ENCODE measurements at places on chromosomes 7 and 10.
A peak's percentile ranks its signal among the peaks of the same experiment; 100 is the strongest.

DNA sequence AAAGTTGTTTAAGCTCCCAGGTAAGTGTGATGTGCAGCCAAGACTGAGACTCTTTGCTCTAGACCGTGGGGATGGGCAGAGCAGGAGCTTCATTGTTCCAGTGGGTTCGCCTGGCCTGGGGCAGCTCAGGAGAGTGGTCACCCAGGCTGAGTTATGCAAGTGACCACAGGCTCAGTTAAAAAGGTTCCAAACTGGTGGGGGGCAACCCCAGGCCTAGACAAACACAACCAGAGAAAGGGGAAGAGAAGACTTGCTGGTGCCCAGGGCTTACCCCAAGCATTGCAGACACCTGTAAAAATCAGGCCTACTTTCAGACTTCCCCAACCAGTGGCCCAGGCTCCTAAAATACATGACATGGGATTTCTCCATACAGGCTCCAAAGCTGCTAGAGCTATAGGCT is 21.6 kb downstream of the CREB3L2 start:
- DNase-seq: no peak

- DNase-seq: no peak
Observed at GRCh38 chr7:140035400-140036223, 27.1 kb downstream of the PARP12 start.

GRCh38 chr10:58026036-58026435 is 241.7 kb downstream of the IPMK start:
- no peak for DNase-seq

DNA sequence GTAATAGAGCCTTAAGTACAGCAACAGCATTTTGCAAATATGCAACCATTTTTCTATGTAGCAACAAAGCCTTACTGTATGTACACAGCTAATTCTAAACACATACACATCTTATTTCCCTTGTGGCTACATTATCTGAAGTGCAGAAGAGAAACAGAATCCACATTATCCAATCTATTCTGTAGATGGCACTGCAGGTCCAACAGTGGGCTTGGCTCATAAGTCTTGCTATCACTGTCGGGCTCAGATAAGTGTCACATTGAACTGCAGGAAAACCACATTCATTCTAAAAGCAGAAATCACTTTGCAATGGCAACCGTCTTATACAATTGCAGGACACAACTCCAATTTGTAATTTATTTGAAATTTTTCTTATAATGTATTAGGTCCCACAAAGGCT is 109.8 kb upstream of the NOBOX start:
- DNase-seq: peak; percentile 13

DNA sequence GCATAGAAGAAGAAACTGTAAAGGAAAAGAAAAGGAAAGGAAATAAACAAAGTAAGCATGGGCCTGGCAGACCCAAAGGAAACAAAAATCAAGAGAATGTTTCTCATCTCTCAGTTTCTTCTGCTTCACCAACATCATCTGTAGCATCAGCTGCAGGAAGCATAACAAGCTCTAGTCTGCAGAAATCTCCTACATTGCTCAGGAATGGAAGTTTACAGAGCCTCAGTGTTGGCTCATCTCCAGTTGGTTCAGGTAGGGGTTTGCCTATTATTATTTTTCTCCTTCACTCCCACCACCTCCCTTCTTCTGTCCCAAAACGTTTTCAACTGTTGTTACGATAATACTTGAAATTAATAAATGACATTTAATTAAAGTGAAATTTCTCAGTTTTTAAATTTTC is 139.6 kb downstream of the MLLT10 start:
- DNase-seq: no peak

DNA sequence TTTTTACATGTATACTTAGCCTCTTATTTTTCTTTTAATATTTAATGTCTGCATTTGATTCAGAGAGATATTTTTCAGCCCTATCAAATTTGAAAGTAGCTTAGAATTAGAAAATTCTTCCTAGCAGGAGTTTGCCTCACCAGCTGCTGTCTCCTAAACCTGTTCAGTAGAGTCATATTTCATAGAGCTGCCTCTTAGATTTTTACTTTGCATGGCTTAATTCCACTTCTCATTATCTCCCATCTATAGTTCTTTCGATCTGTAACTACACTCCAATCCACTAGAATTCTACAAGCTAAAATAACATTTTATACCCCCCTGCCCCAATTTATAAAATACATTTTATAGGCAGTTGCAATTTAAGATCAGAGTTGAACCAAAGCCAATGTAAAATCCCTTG is 227.0 kb downstream of the ANK3 start:
- no peak for DNase-seq

GRCh38 chr7:35988105-35988504 is 164.9 kb upstream of the EEPD1 start:
- no peak for DNase-seq

DNA sequence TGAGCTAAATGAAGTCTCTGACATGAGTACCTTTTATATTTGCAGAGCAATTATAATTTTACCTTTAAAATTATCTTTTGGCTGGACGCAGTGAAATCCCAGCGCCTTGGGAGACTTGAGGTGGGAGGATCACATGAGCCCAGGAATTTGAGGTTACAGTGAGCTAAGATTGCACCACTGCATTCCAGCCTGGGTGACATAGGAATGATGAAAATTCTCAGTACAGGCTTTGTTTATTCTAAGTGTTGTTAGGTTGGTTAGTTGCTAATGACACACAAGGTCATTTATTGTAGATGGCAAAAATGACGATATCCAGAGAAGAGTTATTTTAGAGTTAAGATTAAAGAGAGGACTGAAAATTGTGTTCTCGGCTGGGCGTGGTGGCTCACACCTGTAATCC is 87.6 kb downstream of the XRCC2 start:
- no peak for DNase-seq

- DNase-seq: no peak
Observed at GRCh38 chr10:62080905-62081304, 179.4 kb downstream of the ARID5B start.

DNA sequence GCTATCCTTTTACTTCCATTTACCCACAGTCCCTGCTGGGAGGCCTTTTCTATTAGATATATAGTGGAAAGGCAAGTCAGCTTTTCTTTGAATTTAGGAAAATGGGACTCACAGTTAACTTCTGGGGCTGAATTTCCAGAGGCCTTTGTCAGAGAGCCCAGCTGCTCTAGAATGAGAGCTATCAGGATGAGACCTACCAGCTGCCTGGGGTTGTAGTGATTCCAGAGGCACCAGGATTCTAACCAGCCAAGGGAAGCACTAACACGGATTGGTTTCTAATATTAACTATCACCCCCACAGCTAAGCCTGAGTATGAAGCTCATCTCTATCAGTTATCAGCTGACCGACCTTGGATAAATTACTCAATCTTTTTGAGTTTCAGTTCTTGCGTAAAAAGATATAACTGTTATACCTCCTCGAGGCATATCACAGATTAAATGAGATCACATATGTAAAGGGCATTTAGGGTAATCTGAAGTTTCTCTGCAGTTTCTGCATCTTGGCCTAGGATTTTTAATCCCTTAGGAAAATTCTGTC is 56.6 kb upstream of the CALD1 start:
- DNase-seq: no peak

- no peak for DNase-seq
Observed at GRCh38 chr7:130893441-130893894, 159.5 kb upstream of the KLF14 start.

GRCh38 chr10:131352765-131353290 is 41.3 kb upstream of the TCERG1L start:
- DNase-seq: no peak

- no peak for DNase-seq
Observed at GRCh38 chr10:1706256-1706655, 31.1 kb downstream of the ADARB2 start.

- DNase-seq: no peak
Observed at GRCh38 chr7:45268013-45268412, 110.4 kb downstream of the RAMP3 start.

DNA sequence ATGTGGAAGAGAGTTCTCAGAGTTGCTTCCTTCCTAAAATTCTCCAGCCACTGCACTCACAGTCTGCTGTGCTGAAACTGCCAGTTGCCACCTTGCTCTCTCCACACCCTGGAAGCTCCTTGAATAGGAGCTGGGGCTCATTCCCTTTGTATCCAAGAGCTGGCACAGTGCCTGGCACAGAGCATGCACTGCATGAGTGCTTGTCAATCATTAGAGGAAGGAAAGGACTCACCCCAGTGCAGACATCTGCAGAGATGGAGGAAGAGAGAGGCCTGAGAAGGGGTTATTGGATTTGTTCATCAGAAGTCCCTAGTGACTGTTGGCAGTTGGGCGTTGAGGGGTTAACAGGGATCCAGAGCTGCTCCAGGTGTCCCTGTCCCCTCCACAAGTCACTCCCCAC is 41.7 kb upstream of the DUSP5 start:
- DNase-seq: no peak

GRCh38 chr7:151796871-151797537 is 79.9 kb downstream of the PRKAG2 start:
- DNase-seq: no peak

DNA sequence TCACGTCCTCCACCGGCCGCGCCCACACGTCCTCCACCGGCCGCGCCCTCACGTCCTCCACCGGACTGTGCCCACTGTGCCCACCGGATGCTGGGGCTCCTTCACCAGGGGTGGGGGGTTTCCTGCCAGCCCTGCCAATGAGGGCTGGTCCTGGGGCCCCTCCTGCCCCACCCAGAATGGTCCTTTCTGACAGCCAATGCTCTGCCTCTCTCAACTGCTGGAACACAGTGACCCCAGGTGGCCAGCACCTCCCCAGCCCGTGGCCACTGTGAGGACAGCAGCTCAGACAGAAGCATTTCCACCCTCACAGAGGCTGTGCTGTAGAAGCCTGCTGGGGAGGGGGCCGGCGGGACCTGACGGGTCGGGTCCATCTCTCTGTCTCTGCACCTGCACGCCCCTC is 90.1 kb upstream of the DNAAF5 start:
- peak; percentile 10 for DNase-seq

DNA sequence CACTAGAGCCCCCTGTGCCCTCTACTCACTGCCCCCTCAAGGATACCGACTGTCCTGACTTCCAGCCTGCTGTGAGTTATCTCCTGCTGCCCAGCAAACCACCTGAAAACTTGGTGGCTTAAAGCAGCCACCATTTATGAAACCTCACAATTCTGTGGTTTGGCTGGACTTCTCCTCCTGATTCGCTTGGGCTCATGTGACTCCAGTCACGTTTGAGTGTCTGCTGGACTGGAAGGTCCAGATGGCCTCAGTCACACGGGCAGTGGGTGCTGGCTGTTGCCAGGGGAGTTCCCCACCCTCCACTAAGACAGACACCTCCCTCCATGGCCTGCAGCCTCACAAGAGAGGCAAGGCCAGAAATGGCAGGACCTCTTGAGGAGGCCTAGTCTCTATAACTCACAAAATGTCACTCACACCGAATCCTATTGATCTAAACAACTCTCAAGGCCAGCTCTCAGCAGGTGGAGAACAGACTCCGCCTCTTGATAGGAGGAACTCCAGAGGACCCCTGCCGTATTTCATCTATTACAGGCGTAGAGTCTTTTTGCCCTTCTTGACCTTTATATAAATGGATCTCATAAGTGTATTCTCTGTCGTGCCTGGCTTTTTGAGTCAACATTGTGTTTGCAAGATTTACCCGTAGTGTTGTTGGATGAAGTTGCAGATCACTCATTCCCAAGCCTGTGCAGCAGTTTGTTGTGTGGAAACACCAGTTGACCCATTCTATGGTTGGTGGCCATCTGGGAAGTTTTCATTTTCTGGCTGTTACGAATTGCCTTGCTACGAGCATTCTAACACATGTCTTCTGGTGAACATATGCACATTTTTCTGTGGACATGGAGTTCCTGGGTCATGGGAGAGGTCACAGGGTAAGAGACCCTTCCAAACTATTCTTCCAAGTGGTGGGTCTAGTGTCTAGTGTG is 48.3 kb downstream of the ZMIZ1 start:
- no peak for DNase-seq

GRCh38 chr7:121739465-121739864 is 133.5 kb upstream of the PTPRZ1 start:
- DNase-seq: no peak

GRCh38 chr7:80632139-80632538 is 6.3 kb upstream of the CD36 start:
- DNase-seq: no peak

GRCh38 chr10:104391150-104391968 is 37.7 kb downstream of the CFAP58 start:
- DNase-seq: peak; percentile 11

GRCh38 chr7:41970941-41971340 is 266.1 kb downstream of the GLI3 start:
- DNase-seq: no peak

DNA sequence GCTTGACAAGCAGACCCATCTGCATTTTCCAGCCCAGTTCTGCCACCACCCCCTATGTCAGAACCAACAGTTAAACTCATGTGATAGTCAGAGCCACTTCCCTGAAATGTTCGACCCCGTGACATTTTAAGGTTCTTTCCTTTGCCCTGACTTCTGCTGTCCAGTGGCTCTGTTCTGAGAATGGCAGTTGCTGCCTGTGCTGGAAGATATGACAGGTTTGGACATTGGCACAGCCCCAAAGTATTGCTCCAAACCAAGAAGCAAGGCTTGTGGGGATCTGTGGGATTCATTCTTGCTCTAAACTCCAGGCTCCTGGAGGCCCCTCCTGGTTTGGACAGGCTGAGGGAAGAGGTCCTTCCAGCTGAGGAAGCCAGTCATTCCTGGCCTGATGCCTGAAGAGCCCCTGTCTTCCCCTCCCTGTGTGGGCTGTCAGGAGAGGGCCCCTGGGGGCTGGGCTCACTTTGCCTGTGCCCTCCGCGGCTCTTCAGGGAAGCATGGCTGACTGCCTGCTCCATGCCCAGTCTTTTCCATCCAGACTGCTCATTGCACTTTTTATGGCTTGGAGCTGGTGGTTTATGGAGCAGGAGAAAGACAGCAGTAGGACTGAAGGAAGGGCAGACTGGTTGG is 138.0 kb downstream of the CDH23 start:
- DNase-seq: no peak

- no peak for DNase-seq
Observed at GRCh38 chr10:100022403-100022802, 12.7 kb upstream of the DNMBP start.

- DNase-seq: no peak
Observed at GRCh38 chr7:37196676-37197075, 252.0 kb downstream of the ELMO1 start.

GRCh38 chr10:132685101-132685891 is 100.7 kb downstream of the NKX6-2 start:
- no peak for DNase-seq

DNA sequence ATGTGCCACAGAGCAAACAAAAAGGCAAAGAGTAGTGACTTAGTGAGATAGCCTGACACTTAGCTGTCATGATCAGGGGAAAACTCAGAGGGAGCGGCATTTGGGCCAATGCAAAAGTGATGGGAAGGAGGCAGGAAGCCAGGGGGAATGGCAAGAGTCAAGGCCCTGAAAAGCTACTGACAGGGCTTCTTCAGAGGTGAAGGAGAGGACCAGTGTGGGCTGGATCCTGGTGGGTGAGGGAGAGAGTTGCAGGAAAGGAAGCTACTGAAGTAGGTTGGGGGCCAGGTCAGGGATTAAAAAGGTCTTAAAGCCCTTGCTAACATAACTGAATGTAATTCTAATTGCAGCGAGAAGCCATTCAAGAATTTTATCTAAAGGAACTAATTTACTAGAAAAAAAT is 117.0 kb downstream of the AASS start:
- no peak for DNase-seq

All from activated CD4-positive, alpha-beta T cell treated with anti-CD3 and anti-CD28 coated beads, Interleukin-2, Interleukin-6, amounts not matched to agents 100 ng/mL and 50 ng/mL, durations not matched to agents 16 hours and 8 hours (primary cell).